ENCODE measurements at places on chromosomes 11 and 22.

- no peak for DNase-seq
Observed at GRCh38 chr22:34834059-34834458, 231.9 kb upstream of the ISX start.

GRCh38 chr11:34270711-34271110, 87.1 kb downstream of the ABTB2 start:
- no peak for DNase-seq

DNA sequence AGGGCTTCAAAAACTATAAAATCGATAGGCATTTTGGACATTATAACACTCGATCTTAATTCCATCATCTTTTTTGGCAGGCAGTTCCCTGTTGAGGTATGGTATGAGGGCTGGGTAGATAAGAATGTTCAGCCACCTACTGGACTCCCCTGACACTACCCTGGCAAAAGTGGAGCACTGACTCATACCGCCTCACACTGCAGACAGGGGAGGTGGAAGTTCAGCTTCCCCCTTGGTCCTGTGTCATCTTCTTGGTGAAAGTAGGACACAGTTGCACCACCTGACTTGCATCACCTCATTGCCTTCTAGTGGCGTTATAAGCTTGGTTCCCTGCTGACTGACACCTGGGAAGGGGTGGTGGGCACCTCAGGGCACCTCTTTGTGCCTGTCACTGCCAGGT, 30.4 kb downstream of the PAAF1 start:
- no peak for DNase-seq

GRCh38 chr22:49833340-49834007, 5.8 kb upstream of the BRD1 start:
- no peak for DNase-seq

GRCh38 chr11:76591416-76591815, 79.1 kb downstream of the LRRC32 start:
- DNase-seq: no peak

GRCh38 chr11:123227763-123228495, 32.9 kb upstream of the CLMP start:
- no peak for DNase-seq
